ENCODE measurements at places on chromosomes 7 and 10.

DNA sequence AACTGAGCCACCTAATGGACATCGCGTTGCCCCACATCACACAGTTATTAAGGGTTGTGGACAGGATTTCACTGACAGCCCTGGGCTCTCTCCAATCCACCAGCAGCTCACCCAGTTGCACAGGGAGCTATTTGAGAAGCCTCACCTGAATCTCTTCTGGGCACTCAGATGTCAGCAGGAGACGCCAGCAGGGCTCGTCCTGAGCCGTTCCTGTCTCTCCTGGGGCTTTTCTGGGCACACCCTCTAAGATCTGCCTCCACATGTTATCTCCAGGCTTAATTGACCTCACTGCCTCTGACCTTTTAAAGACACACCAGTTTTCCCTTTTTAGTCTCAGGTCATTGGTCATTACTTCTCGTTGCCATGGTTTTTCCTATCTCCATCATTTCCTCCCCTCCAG lies 63.0 kb downstream of the GRID1 start:
- no peak for DNase-seq

GRCh38 chr7:155276800-155277375 lies 20.8 kb upstream of the INSIG1 start:
- no peak for DNase-seq

GRCh38 chr10:132606031-132606491 lies 68.5 kb downstream of the INPP5A start:
- DNase-seq = no peak

DNA sequence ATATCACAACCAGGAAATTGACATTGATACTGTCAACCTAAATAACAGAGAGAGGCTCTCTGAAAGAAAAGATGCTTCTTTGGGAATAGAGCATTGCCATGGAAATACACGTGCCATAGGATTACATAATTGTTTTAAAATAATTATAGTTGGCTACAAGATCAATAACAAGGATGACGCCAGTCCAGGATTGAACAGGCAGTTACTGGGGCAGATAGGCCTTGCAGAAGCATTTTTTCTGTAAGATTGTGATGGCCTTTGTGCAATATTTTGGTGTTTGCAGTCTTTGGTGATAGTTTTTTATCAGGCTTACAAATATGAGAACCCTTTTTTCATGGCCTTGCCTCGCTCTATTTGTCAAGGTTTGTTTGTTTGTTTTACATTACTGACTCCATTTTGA lies 10.5 kb downstream of the ACADSB start:
- no peak for DNase-seq

DNA sequence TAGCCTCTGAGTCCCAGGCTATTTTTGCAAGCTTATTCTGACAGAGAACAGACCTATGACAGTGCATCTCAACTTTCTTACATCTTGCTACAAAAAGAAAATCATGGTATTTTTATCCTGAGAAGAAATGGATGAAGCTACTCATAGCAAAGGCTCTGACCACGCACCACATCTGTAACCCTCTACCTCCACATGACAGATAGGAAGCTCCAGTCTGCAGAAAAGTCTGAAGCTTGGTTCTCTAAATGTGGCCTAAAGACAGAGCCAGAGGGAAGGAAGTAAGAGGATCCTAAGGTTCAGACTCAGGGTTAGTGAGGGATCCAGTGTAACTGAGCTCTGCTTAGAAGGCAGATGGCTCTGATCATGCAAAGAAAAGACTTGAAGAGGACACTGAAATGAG lies 58.4 kb upstream of the ABCB5 start:
- no peak for DNase-seq

Measured in activated T-helper 1 cell treated with Interleukin-2 at 50 U/mL for 16 hours (primary cell).